ENCODE measurements at places on chromosomes 1 and 21.
A peak's percentile ranks its signal among the peaks of the same experiment; 100 is the strongest.

- no peak for DNase-seq
These were observed 1.8 kb upstream of the ADAMTS1 start for GRCh38 chr21:26847002-26847401.

- no peak for DNase-seq
These were observed 1388.1 kb downstream of the AMY1C start for GRCh38 chr1:105137543-105138457.

GRCh38 chr1:61043010-61043820 lies 39.1 kb upstream of the NFIA start:
- peak; percentile 70 for DNase-seq

- DNase-seq = peak; percentile 71
These were observed at the start of gene S100A10 for GRCh38 chr1:151993734-151994496. Gene S100A10, minus strand, starts transcription at chr1:151993859. Its CDS starts 7,629 bp downstream, at chr1:151986230.

DNA sequence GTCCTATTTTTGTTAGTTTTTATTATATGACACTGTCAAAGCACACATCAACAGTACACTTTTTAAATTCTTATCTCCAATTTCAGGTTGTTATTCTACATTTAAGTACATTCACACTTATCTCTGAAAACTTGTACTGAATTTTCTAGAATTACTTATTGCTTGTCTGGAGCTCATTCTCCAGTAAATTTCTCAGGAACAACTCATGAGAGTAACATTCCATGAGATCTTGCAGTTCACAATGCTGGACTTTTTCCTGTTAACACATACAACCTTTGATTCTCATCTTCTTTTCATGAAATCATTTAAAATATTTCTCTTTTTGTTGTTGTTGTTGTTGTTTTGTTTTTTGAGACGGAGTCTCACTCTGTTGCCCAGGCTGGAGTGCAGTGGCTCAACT lies 320.9 kb upstream of the CAMK1G start:
- DNase-seq = no peak

GRCh38 chr1:66380452-66381212 lies 153.3 kb upstream of the SGIP1 start:
- no peak for DNase-seq

DNA sequence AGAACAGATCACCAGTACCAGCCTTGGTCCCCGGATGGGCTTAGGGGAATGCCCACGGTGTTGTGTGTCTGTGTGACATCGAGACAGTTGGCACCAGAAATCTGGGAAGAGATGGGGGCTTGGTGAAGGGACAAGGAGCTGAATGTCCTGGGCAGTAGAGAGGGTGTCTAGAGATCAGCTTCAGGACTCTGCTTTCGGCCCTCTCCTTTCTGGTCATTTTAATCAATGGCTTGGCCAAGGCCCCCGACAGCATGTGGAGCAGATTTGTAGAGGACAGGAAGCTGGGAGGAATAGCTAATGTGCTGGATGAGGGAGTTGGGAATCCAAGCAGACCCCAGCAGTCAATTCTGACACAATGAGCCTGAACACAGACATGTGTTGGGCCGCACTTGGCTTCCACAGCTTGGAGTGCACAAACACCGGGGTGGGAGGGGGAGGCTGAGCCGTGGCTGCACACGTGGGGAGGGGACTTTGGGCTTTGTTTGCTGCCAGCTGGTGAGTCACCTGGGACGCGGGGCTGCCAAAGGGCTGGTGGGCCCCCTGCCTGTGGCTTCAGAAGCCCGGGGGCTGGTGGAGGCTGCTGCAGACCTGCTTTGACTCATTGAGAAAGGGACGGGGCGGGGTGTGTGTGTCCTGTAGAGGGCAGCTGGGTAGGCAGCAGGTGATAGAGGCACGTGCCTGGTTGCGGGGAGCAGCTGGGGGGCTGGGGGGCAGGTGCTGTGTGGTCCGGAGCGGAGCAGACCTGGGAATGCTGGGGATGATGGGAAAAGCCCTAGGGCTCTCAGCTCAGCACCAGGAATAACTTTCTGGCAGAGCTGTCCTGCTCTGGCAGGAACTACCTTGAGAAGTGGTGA lies 20.9 kb downstream of the SLC1A7 start:
- no peak for DNase-seq

DNA sequence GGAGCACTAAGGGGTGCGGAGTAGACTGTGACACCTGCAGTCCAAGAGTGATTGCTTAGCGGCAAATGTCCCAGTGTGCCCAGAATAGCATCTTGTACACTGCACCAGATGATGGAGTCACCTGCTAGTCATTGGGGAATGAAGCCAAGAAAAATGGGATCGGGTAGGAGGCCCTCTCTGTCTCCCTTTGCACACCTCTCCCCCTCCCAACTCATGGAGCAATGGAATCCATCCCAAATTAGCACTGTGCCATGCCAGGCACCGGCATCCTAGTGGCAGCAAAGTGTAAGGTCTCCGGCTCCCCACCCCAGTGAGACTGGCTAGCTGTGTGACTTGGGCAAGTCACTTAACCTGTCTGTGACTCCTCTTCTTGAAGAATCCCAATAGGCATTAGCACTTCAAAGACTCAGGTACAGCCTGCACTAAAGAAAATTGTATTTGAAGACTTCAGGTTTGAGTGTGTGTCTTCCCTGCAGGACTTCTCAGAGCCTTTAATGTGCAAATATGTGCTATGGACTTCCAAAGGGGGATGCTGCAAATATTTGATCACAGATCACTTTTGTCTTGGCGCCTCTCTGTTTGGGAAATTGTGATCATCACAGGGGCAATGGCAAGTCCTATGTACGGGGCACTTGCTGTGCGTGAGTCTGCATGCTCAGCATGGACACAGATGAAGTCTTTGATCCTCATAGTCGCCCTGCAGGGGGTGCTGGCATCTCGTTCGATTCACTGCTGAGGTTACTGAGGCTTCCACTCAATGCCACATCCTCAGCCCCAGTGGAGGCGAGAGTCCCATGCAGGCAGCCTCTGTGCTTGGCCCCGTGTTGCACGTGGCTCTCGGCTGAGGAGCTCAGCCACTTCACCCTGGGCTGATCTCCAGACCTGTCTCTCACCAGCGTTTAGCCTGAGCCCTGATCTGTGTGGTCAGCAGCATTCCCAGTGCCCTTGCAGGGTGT lies 272.9 kb upstream of the C1orf174 start:
- no peak for DNase-seq

GRCh38 chr1:19210772-19211549 lies 895 bp upstream of the UBR4 start:
- no peak for DNase-seq

DNA sequence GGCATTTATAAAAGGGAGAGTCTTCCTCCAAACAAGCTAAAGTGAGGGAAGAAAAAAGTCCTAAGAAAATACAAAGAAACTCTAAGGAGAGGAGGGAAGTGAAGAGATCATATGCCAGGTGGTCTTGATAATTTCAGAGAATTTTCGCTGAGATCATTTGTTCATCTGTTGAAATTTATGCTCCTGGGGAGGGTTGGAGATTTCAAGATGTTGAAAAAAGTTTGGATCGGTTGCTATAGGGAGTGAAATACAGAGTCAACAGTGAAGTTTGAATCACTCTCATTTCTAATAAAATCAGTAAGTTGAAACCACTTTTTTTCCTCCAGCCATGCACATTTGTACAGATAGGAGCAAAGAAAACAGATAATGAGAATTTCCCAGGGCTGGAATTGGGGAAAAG lies 299.1 kb upstream of the ADAMTS5 start:
- no peak for DNase-seq

- DNase-seq = no peak
These were observed 176.9 kb upstream of the PRMT6 start for GRCh38 chr1:106879538-106879937.

- no peak for DNase-seq
These were observed 1.1 kb upstream of the BRDT start for GRCh38 chr1:91948097-91948496.

DNA sequence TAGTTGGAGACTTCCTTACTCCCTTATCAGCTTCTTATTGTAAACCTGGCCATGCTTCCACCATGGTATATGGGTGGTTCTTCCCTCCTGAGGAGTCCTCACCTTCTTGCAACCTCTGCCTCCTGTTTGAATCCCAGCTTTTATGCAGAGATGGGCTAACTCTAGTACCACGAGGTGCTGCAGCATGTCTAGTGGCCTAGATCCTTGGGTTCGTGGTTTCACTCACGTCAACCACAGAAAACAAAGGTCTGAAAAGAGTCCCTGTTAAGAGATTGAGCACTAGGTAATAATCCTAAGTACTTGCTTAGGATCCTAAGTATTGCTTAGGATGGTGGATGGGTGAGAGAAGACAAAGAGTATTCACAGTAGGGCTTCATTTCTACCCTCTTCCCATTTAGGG lies 133.7 kb downstream of the FCRL5 start:
- DNase-seq = no peak

- DNase-seq = peak; percentile 23
These were observed 105.9 kb upstream of the C21orf91 start for GRCh38 chr21:17925000-17925610.

DNA sequence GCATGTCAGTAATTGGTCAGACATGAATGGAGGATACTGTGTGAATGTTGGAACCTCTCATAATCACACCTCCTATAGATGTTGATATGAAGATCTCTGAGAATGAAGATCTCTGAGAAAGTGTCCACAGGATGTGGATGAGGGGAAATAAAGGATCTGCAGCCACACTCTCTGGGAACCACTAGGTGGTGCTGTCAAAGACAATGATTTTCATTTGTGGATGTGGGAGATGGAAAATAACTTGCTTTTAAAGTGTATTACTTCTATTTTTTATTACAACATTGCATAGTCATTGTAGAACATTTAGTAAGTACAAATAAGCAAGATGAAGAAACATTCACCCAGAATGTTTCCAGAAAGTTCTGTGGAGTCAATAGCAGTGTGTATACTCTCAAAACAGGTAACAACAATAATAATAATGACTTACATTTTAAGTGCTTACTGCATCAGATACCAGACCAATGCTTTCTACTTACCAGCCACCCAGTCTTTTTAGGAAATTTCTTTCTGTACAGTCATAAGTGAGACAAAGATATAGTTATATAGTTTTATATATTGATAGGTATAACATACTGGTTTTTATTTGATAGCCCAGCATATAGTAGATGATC lies 128.2 kb downstream of the ATG4C start:
- no peak for DNase-seq

GRCh38 chr1:199982606-199983005 lies 44.9 kb upstream of the NR5A2 start:
- no peak for DNase-seq

DNA sequence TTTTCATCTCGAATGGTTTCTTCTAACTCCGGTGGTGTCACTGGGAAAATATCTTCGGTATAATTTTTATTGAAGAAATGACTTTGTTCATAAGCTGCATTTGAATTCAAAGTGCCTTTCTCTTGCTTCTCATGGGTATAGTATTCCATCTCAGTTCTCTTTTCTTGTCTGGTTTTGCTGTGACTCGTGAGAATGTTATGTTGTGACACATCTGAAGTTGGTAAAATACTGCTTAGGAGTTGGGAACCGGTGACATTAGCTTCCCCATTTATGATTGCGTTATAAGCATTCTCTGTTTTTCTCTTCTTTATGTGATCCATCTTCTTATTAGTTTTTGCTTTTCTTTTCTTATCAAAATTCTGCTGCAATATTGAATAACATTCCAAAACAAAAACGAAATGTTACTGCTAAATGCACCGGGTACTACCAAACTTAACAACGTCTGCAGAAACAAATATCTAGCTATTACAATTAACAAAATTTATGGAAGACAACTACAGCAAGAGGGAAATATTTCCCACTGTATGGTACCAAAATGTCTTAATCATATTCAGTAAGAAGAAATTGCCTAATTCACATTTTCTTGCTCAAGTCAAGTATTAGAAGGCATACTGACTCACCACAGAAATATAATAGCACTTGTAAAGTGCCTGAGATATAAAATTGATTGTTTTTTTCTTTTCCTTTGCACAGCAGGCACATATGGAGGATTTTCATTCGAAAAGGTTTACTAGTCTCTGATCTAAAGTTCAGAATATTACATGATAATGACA lies 15.5 kb downstream of the LRIF1 start:
- no peak for DNase-seq

- DNase-seq = no peak
These were observed 44.5 kb upstream of the C1orf87 start for GRCh38 chr1:60118085-60118484.

DNA sequence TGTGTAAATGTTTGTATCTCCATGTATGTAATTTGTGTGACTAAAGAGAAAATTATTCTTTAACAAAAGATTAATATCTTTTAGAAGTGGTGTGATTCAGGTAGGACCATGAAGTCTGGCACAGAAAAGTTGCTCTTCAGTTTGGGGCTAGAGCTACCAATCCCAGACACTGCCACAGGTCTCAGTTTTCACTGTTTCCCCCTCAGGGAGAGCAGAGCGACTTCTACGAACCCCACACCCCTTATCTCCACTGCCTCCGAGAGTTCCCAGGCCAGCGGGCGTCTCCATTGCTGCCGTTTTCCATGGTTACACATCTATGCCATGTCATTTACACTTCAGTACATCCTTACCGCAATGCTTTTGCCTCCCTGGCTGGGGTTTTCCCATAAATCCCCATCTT lies 93.0 kb upstream of the SMYD2 start:
- no peak for DNase-seq

GRCh38 chr1:78348496-78349284 lies 142.1 kb upstream of the PTGFR start:
- DNase-seq = no peak

GRCh38 chr1:44932151-44932550 lies 54.2 kb downstream of the EIF2B3 start:
- DNase-seq = no peak

GRCh38 chr21:39238275-39238674 lies 55.0 kb upstream of the PSMG1 start:
- no peak for DNase-seq

GRCh38 chr1:56910441-56910985 lies 55.3 kb downstream of the C8B start:
- no peak for DNase-seq

GRCh38 chr1:234107416-234108021 lies 203.0 kb downstream of the SLC35F3 start:
- no peak for DNase-seq

DNA sequence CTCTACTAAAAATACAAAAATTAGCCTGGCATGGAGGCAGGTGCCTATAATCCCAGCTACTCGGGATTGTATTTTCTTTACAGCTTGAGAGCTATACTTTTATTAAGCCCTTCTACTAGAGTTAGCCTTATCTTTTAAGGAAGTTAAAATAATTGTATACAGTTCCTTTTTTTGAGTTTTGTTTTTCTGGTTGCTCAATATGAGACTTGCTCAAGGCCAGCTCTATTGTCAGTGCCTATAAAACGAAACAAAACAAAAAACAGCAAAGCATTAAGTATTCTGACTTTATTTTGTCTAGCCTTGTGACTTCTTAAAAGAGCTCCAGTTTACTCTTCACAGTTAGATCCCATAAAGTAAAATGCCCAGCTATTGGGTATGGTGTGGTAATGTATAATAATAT lies 17.2 kb downstream of the PKN2 start:
- no peak for DNase-seq

GRCh38 chr1:160548960-160549664 lies 26.1 kb upstream of the SLAMF6 start:
- DNase-seq = no peak

- DNase-seq = no peak
These were observed 183.0 kb upstream of the HOOK1 start for GRCh38 chr1:59631561-59632255.

GRCh38 chr1:116460261-116460660 lies 87.2 kb downstream of the ATP1A1 start:
- no peak for DNase-seq

GRCh38 chr1:41514381-41514780 lies 29.9 kb upstream of the EDN2 start:
- no peak for DNase-seq

GRCh38 chr1:157937744-157938143 lies 55.7 kb upstream of the KIRREL1 start:
- no peak for DNase-seq

- DNase-seq = peak; percentile 57
These were observed 4.0 kb upstream of the GPR3 start for GRCh38 chr1:27388337-27389005.

- DNase-seq = no peak
These were observed 16.9 kb downstream of the AVPR1B start for GRCh38 chr1:206100226-206100815.

Measured in stimulated activated CD4-positive, alpha-beta T cell treated with anti-CD3 and anti-CD28 coated beads, Interleukin-2, amount 100 ng/mL, for 4 hours (primary cell).